ENCODE measurements at places on chromosomes 3 and 15. TPM values are rescaled to one million over a fixed set of nuclear protein-coding genes. Genes with fewer than 3 reads are reported as not detected.
A peak's percentile ranks its signal among the peaks of the same experiment; 100 is the strongest.

DNA sequence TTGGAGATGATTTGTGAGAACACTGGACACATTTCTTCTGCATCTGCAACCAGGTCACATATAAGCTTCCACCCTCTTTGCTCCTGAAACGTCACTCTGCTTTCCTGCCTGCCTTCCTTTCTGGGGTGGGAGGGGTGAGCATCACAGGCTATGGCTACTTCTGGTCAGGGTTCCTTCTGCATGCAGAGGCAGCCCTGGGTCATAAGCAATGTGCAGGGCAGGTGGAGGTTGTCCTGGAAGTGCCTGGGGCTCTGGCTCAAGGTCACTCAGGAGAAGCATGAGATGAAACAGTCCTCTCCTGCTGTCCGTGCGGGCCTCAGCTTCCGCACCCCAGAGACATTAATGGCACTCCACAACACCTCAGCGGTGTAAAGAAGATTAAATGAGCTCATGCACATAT lies 15.1 kb downstream of the SLC6A20 start:
- H3K4me3 ChIP-seq, result no peak overlapping the region
- no peak overlapping the region for H3K27ac ChIP-seq
- H3K27me3 ChIP-seq, result no peaks in the 10 kb centered on the region
- no peaks in the 10 kb centered on the region for H3K4me1 ChIP-seq
- no peak for DNase-seq

DNA sequence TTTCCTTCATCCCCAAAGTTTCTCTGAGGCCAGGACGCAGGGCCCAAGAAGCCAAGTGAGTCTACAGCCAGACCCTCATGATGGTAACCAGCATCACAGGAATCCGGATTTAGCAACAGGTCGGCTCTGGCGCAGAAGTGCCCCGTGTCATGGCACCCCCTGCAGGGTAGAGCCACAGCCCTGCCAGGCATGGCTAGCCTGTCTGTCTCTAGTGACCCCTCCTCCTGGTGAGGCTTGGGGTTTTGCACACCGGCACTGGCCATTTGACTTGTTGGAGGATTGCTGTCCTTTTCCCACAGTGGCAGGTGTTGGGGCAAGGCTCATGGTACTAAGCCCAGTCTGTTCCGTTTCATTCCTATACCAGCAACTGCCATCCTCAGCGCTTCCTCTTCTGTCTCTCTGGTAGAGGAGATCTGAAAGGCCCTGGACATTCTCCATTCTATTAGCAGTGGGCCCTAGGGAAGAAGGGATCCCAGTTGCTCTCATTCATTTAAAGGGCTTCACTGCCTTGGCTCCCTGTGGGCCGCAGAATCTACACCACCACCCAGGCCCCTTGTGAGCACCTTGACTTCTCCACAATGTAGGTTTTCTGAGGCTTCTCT lies 9.4 kb upstream of the CHAC1 start:
- H3K27me3 ChIP-seq, result peaks cover 25% of the 10 kb centered on the region
- peaks cover 17% of the 10 kb centered on the region for H3K4me1 ChIP-seq
- DNase-seq, result no peak

- no peak overlapping the region for H3K27ac ChIP-seq
- no peaks in the 10 kb centered on the region for H3K4me1 ChIP-seq
- DNase-seq, result no peak
- H3K4me3 ChIP-seq, result no peak overlapping the region
These were observed 325.2 kb upstream of the NR2E3 start for GRCh38 chr15:71485094-71485693.

DNA sequence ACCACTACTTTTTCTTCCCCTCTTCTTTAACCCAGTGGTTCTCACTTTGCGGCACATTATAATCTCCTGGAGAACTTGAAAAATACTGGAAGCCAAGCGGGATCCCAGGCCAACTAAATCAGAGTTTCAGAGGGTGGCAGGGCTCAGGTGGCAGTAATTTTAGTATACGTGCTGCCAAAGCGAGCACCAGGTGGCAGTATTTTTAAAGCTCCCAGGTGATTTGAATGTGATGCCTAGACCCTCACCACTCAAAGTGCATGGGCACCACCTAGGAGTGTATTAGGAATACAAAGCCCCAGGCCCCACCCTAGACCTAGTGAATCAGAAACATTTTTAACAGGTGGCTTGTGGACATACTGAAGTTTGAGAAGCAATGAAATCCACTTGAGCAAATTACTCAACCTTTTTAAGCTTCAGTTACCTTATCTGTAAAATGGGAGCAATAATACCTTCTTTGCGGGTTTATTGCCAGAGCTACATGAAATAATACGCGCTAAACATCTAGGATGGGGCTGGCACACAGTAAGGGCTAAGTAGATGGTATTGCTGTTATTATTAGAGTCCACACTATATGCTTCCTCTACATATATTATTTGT lies 8.3 kb downstream of the B3GALNT1 start:
- H3K4me1 ChIP-seq, result no peaks in the 10 kb centered on the region
- no peak overlapping the region for H3K4me3 ChIP-seq
- H3K27ac ChIP-seq, result no peak overlapping the region

- peaks cover 5% of the 10 kb centered on the region for H3K4me1 ChIP-seq
- no peak overlapping the region for H3K27ac ChIP-seq
- no peak overlapping the region for H3K4me3 ChIP-seq
- no peaks in the 10 kb centered on the region for H3K27me3 ChIP-seq
These were observed 45.5 kb downstream of the SATB1 start for GRCh38 chr3:18379647-18380046.

DNA sequence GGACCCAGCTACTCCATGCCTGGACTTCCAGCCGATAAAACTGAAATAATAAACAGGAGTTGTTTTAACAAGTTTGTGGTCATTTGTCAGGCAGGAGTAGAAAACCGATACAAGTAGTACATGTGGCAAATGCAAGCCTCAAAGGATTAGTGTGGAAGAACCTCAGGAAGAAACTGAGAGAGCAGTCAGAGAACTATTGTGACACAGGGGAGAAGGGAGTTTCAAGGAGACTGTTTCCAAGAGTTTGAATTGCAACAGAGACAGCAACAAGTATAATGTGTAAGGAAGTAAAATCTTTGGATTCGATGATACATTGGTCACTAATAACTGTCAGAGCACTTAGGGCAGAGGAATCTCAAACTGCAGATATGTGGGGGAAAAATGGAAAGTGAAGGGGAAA lies 450.6 kb upstream of the ARHGEF26 start:
- H3K36me3 ChIP-seq, result no peaks in the 10 kb centered on the region
- H3K4me1 ChIP-seq, result peaks cover 3% of the 10 kb centered on the region
- no peak overlapping the region for H3K27ac ChIP-seq
- no peak overlapping the region for H3K4me3 ChIP-seq

DNA sequence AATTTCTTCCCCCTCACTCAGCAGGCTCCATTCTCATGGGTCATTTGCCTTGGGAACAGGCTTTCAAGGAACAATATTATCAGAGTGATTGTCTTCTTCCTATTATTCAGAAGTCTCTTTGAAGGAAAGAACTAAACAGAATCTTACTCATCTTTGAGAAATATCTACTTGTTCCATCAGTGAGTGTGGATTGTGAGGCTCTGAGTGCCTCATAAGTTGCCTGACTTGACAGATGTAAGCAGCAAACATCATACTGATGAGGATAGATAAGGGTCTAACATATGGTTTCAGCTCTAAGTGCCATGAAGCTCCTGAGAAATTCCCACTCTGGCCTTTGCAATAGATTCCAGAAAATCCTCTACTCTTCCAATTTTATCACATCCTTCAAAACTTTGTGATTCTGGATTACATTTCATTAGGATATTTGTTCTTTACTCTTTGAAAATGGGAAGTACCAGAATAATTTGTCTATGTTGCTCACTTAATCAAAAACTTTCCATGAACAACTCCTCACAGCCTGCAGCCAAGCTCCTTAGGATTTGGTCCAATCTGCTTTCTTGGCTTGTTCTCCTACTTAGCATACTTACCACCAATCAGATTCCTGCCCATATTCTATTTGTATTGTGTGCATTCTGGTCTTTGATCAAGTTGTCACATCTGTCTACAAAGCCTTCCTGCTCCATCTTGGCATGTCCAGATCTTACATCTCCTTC lies 120.1 kb downstream of the RPL22L1 start:
- no peaks in the 10 kb centered on the region for H3K27me3 ChIP-seq
- no peak overlapping the region for H3K27ac ChIP-seq
- no peak overlapping the region for H3K4me3 ChIP-seq
- no peaks in the 10 kb centered on the region for H3K4me1 ChIP-seq

GRCh38 chr3:135907422-135908165 lies 57.9 kb upstream of the PPP2R3A start:
- no peak overlapping the region for H3K27ac ChIP-seq
- DNase-seq, result no peak
- H3K4me3 ChIP-seq, result no peak overlapping the region
- no peaks in the 10 kb centered on the region for H3K27me3 ChIP-seq

DNA sequence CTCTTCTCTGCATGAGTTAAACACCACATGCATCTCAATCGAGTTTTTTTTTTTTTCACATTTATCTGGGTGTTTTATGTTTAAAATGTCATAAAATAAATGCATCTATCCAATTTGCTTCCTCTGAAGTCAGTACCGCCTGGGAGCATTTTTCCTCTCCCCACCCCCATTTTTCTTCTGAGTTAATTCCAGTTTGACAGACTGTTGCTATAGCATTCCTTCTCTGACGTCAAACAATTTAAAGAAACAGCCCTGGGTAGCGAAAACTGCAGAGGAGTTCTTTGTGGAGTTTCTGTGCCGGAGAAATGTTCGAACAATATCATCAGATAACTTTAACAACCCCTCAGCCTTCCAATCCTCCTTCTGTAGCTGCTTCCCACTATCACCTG lies 900 bp upstream of the GNB4 start:
- peak overlapping the region; percentile 81 for H3K4me3 ChIP-seq
- no peak for DNase-seq
- H3K27me3 ChIP-seq, result no peaks in the 10 kb centered on the region
- no peak overlapping the region for H3K27ac ChIP-seq

DNA sequence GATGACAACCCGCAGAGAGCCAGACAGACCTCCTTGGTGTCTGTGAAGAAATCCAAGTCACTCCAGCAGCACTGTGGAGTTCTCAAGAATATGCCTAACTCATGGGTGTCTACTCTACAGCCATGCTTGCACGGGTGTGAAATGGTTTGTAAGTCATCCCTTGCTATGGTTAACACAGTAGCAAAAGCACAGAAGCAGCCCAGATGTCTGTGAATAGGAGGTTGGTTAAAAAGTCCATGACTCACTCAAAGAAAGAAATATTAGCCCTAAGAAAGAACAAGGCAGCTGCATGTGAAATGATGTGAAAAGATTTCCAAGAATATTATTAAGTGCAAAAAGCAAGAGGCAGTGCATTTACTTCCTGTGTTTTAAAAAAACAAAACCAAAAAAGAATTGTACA lies 12.1 kb upstream of the LIMD1 start:
- no peaks in the 10 kb centered on the region for H3K36me3 ChIP-seq
- peaks cover 5% of the 10 kb centered on the region for H3K4me1 ChIP-seq
- no peaks in the 10 kb centered on the region for H3K27me3 ChIP-seq
- no peak overlapping the region for H3K27ac ChIP-seq
- H3K4me3 ChIP-seq, result no peak overlapping the region

- no peak overlapping the region for H3K4me3 ChIP-seq
- H3K27ac ChIP-seq, result no peak overlapping the region
- no peaks in the 10 kb centered on the region for H3K4me1 ChIP-seq
- no peaks in the 10 kb centered on the region for H3K27me3 ChIP-seq
These were observed 48.0 kb downstream of the TYRO3 start for GRCh38 chr15:41606997-41607396.

- H3K27ac ChIP-seq, result no peak overlapping the region
- no peak overlapping the region for H3K4me3 ChIP-seq
- no peaks in the 10 kb centered on the region for H3K27me3 ChIP-seq
- H3K36me3 ChIP-seq, result peaks cover 86% of the 10 kb centered on the region
- H3K4me1 ChIP-seq, result no peaks in the 10 kb centered on the region
These were observed 51.2 kb downstream of the SETD5 start for GRCh38 chr3:9448643-9449042.

GRCh38 chr3:16503191-16503776 lies 10.2 kb downstream of the RFTN1 start:
- H3K36me3 ChIP-seq, result no peaks in the 10 kb centered on the region
- H3K27me3 ChIP-seq, result no peaks in the 10 kb centered on the region

DNA sequence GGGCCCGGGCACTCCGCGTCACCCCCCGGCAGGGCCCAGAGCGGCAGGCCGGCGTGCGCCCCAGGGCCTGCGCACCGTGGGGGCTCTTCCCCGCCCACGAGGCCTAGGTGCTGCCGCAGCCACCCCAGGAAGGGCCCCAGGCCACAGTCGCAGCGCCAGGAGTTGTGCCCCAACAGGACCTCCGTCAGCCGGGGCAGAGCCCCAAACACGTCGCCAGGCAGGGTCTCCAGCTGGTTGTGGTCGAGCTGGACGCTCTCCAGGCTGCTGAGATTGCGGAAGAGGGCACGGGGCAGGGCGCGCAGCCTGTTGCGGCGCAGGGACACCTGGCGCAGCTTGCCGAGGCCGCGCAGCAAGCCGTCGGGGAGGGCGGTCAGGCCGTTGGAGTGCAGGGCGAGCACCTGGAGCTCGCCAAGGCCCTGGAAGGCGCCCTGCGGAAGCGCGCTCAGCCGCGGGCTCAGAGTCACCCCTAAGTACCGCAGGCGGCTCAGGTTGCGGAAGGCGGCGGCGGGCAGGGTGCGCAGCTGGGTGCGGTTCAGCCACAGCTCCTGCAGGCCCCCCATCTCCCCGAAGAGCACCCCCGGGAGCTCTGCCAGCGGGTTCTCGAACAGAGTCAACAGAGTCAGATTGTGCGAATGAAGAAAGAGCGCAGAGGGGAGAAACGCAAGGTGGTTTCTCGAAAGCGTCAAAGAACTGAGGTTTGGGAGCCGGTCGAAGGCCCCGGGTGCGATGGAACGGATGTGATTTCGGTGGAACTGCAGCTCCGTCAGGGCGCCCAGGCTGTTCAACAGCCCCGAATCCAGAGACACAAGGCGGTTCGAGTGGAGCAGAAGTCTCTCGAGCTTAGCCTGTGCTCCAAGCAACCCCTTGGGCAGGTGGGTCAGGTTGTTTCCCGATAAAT lies 2.0 kb downstream of the GP5 start:
- no peak for DNase-seq
- H3K4me1 ChIP-seq, result peaks cover 3% of the 10 kb centered on the region
- peak overlapping the region; percentile 51 for H3K4me3 ChIP-seq
- peaks cover 35% of the 10 kb centered on the region for H3K27me3 ChIP-seq

DNA sequence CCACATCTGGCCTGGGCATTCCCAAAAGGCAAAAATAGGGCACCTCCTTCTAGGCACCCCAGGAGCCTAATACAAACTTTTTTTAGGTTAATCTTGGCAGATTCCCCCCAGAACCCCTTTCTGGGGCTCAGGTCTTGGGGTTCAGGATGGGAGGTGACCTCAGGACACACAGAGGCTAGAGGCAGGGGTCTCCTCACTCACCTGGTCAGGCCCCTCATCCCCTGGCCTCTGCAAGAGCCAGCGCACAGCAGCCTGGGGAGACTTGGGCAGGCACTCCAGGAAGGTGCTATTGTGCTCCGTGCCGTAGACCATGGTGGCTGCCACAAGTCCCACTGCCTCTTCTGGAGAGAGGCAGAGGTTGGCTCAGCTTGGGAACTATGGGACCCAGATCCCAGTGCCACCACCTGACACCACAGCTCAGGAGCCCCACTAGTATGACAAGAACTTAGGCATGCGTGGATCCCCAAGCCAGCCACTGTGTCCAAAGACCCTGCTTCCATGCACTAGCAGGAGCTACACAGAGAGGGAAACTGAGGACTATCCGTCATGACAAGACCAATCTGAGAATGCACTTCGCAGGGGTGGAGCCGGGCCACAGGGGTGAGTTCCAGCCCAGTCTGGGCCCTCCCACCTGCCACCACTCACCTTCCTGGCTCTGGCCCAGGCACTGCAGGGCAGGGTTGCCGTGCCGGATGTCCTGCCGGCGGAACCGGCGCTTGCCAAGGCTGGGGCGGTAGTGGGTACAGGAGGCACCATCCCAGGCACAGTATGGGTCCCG lies 7.4 kb downstream of the SEMA3G start:
- no peaks in the 10 kb centered on the region for H3K27me3 ChIP-seq
- H3K4me3 ChIP-seq, result no peak overlapping the region
- no peaks in the 10 kb centered on the region for H3K36me3 ChIP-seq
- H3K4me1 ChIP-seq, result no peaks in the 10 kb centered on the region

PLA1A gene
- total RNA-seq, result not detected

CEMIP gene
- 0.60 TPM for total RNA-seq

FBXO40 gene
- 0.06 TPM for total RNA-seq

RTP3 gene
- not detected for total RNA-seq
